ENCODE measurements at places on chromosomes 1 and 21. TPM values are rescaled to one million over a fixed set of nuclear protein-coding genes. Genes with fewer than 3 reads are reported as not detected.

S100A8 gene
- not detected for total RNA-seq

AMPD1 gene
- not detected for total RNA-seq

PLEKHM2 gene
- 62.9 TPM for total RNA-seq

BGLAP gene
- total RNA-seq, result 0.13 TPM

PKLR gene
- total RNA-seq, result not detected

MDM4 gene
- 30.5 TPM for total RNA-seq

PSEN2 gene
- total RNA-seq, result 21.5 TPM

LIPI gene
- not detected for total RNA-seq

FAM151A gene
- total RNA-seq, result not detected

Measured in aortic smooth muscle cell (primary cell).